ENCODE measurements at places on chromosomes 6 and 20.

DNA sequence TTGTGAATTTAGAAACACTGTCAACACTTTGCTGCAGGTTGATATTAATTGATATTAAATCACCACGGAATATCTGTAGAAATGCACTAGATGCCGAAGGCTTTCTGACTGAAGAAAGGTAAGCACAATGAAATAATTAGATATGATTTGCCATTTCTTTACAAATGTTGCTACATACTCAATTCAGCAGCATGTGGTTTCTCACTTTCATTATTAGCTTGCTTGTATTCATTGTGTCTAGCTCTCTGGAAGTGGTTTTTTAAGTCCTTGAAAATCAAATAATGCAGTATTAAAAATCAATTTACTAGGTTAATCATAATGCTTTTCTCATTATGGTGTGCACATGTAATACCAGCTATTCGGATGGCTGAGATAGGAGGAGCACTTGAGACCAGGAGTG lies 231.3 kb upstream of the MARCKS start:
- no peak for DNase-seq

- peak; percentile 12 for DNase-seq
These were observed 169.1 kb upstream of the FUT9 start for GRCh38 chr6:95846652-95847051.

DNA sequence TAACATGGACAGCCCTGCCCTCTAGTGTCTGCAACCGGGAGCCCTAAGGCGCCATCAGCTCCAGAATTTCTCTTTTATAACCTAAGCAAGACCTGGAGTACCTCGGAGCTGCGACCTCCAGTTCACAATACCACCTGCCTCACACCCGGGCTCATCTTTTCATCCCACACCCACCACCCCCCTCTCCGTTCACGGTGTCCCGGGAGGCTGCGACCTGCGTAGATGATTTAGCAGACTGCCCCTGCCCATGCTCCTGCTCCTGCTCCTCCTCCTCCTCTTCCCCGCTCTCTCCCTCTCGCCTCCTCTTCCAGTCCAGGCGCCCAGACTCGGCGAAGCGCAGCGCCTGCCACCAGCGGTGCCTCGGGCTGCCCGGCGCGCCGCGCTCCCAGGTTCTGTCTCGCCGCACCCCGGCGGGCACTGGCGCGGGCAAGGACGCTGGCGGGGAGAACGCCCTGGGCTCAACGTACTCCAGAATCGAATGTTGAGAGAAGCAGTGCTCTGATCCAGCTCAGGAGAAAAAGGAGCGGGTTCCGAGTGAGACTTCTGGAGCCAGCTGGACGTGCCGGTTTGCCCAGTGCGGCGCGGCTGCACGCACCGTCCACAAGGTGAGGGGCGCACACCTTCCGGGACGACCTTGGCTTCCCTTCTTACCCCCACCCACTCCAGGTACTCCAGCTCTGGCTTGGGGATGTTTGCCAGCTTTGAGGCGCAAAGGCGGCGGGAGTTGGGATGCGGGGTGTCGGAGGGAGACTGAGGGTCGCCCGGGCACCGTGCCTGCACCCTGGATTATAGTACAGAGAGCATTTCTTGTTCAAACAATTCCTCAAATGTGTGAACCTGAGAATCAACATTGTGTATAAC lies at the start of gene HTR1E:
Gene HTR1E, plus strand, starts transcription at position 310 of the 861 bp plus-strand sequence. CDS start 77,807 bp downstream, outside the sequence.
- peak; percentile 50 for DNase-seq

GRCh38 chr6:65964261-65964660 lies 257.2 kb upstream of the EYS start:
- DNase-seq, result no peak

DNA sequence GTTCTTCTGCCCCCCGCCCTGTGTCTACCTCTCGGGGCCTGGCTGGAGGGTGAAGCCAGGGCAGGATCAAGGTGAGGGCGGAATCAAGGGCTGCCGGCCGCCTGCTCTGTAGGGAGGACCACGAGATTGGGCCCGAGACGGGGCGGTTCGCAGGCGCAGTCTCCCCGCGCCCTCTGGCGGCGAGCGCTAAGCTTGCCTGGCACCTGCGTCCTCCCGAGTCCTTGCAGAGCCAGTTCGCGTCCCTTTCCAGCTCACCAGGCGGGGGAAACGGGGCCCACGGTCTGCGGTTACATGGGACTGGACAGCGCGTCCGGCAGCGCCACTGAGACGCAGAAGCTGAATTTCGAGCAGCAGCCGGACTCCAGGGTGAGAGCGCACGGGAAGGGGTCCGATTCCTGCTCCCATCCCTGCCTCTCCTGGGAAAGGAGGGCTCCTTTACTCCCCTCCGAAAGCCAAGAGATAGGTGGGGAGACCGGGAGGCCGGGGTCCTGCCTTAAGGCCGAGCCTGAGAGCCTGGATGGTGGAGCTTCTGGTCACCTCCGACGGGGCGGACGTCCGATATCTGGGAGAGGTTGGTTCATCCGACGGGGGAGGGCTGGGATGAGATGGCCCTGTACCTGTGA lies 3.6 kb upstream of the MATN4 start:
- DNase-seq, result peak; percentile 35

DNA sequence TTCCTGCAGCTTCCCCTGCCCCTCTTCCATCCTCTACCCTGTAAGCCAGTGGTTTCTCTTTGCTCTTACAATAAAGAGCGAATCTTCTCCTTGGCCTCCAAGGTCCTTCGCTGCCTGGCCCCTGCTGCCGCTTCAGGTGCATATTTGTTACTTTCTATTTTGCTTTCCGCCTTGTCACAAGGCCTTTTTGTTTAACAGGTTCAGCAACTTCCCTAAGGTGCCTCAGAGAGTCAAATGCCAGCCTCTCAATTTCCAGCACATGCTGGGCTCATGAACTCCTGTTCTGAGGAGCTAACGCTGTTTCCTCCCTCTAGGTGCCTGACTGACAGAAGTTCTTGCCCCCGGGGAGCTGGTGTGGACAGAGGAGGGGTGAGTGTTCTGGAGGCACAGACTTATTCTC lies 42.4 kb upstream of the EPB41L1 start:
- DNase-seq, result no peak

DNA sequence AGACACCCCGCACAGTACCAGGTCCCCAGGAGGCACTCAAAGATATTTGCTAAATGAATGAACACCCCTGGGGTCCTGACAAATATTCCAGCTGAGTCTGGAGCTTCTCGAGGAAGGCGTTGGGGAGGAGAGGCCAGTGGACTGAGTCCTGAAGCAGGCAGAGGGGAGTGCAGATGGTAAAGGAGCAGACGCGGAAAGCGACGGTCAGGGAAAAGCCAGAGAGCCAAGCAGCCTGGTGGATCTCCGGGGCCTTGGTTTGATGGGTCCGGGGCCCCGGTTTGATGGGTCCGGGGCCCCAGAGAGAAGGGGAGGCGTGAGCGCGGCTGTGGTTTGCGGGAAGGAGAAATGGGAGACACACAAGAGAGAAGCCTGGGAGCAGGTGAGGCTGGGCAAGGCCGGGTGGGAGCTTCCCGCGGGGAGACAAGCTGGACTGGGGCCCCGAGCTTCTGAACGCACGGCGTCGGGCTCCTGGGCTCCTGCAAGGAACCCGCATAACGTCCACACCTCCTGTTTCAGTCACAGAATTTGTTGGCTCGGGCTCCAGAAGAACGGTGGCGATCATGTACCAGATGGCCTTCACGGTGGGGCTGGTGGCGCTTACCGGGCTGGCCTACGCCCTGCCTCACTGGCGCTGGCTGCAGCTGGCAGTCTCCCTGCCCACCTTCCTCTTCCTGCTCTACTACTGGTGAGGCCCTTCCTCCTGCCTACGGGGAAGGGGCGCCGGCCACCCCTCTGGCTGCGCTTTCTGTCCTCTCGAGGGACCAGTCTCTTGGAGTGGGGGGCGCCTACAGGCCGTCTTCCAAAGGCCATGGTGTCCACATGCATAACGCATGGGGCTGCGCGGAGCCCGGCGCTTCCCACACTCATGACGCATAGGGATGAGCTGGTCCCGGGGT lies 12.1 kb downstream of the SLC22A1 start:
- DNase-seq, result no peak

GRCh38 chr20:10783707-10784553 lies 110.1 kb upstream of the JAG1 start:
- no peak for DNase-seq

DNA sequence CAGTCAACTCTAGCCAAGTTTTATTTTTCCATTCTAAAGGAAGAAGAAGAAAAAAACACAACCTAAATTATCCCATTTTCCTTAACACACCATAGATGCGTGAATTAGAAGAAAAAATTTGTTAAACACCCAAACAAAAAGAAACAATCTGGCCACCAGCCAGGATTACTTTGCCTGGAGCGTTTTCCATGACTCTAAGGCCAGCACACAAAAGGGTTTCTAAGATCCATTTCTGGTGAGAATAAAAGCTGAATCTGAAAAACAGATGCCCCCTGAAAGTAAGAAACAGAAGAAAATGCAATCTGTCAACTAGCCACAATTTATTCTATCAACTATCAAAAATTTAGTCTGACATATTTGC lies 267.2 kb upstream of the SULF2 start:
- DNase-seq, result no peak

DNA sequence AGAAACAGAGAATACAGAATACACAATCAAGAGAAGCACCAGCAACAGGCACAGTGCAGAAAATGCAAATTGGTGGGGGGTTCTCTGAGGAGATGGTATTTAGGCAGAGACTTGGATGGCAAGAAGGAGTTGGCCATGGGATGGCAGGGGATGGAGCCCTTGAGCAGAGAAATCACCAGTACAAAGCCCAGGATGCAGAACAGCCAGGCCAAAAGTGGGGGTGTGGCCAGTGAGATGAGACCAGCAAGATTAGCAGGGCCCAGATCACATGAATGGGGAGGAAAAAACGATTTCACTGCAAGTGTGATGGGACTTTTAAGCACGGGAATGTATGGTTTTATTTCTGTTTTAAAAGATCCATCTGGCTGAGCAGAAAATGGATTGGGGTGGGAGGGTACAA lies 63.4 kb downstream of the TRAM2 start:
- no peak for DNase-seq

GRCh38 chr6:56348578-56348977 lies 101.2 kb upstream of the COL21A1 start:
- no peak for DNase-seq

DNA sequence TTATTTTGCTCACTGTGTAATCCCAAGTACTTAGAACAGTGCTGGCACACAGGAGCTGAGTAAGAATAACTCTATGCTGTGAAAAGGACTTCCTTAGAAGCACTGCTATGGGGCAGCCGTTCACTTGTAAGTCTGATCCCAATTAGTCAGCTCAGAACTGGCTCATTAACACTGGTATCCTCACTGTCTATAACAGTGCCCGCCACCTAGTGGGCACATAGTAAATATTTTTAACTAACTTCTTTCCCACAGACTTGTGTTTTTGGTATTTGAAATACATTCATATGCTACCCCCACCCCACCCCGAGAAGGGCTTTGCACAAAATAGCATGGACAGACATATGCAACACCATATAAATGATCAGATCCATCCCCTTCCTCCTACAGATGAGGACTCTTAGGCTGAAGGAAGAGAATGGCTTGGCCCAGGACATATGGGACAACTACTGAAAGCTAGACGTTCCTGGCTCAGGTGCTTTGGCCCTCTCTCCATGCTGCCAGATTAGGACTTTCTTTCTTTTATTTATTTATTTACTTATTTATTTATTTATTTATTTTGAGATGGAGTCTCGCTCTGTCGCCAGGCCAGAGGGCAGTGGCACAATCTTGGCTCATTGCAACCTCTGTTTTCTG lies 47.1 kb downstream of the DST start:
- peak; percentile 68 for DNase-seq

GRCh38 chr20:18666803-18667415 lies 79.1 kb downstream of the DTD1 start:
- DNase-seq, result peak; percentile 98

DNA sequence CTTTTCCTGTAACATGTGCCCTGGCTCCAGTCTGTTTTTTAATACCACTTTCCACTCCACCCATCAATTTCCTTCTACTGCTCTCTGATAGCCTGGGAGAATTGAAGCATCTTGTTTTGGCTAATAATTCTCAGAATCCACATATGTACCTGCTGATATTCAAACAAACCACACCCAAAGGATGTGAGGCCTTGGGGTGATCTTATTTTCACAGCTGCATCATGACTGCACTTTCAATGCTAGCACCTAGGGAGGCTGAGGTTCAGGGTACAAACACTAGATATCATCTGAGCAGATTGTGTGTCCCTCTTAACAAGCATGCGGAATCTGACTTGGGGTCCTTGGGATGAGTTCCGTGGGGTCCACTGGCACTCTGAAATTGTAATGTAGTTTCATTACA lies 12.7 kb downstream of the FNDC1 start:
- no peak for DNase-seq

DNA sequence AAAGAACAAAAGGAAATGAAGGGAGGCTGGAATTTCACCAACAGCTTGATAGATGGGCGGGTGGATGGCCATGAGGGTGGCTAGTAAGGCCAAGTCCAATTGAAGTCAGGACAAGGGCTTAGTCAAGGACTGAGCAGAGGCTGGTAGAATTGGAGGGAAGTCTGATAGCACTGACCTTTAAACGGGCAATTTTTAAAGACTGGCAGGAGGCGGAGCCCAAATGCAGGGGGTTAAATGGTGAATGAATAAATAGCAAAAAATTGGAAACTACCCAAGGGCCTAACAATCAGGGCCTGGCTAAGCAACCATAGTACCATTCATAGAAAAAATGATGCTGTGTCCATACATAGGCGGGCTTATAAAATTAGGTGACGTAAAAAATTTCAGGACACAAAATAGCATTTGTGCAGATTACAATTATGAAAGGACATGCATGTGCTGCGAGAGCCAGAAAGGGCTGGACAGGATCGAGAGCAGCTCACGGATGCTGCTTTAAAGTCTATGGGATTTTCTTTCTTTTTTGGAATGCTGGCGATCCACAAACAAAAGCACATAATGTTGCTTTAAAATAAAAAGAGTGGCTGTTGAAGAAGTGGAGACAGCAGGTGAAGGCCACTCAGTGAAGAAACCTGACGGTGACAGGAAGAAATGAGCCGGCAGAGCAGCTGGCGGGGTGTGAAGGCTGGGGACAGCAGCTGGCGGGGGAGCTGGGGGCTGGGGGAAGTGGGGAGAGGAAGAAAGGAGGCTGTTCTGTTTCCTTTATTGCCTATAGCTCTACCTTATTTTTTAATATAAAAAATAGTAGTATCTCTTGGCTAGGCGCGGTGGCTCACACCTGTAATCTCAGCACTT lies 42.8 kb upstream of the TAF8 start:
- peak; percentile 30 for DNase-seq

- no peak for DNase-seq
These were observed 23.2 kb upstream of the RNF146 start for GRCh38 chr6:127243501-127243900.

- no peak for DNase-seq
These were observed 186.2 kb downstream of the ERMARD start for GRCh38 chr6:169937389-169938261.

GRCh38 chr6:80477591-80477990 lies 371.1 kb downstream of the BCKDHB start:
- DNase-seq, result no peak

GRCh38 chr20:22861231-22861980 lies 173.7 kb upstream of the SSTR4 start:
- no peak for DNase-seq
